ENCODE measurements at places on chromosomes 4 and X.

DNA sequence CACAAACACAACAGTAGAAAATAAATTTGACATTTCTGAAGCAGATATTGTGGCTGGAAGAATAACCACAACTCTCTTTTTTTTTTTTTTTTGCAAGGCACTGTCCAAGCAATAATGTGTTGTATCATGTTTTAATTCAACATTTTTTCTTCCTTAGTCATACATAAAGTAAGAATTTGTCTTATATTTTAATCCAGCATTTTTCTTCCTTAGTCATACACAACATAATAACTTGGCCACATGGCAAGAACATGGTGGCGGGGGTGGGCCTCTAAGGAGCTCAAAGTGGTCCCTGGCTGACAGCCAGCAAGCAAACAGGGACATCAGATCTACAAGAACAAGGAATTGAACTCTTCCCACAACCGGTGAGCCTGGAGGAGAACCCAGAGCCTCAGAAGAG lies 20.2 kb downstream of the FBXW7 start:
- peak; percentile 72 for DNase-seq

- no peak for DNase-seq
Measured at GRCh38 chrX:136028383-136028984, 43.2 kb downstream of the SLC9A6 start.

GRCh38 chr4:11281720-11282119 lies 147.0 kb downstream of the HS3ST1 start:
- DNase-seq: no peak

GRCh38 chr4:16472537-16472936 lies 246.3 kb upstream of the TAPT1 start:
- no peak for DNase-seq

GRCh38 chrX:152878976-152879755 lies 18.7 kb upstream of the ZNF185 start:
- no peak for DNase-seq

All from fibroblast of skin of left quadriceps (primary cell).